ENCODE measurements at places on chromosomes 6 and 20. TPM values are rescaled to one million over a fixed set of nuclear protein-coding genes. Genes with fewer than 3 reads are reported as not detected.

DEFB124 gene
- not detected for polyA plus RNA-seq

DNA sequence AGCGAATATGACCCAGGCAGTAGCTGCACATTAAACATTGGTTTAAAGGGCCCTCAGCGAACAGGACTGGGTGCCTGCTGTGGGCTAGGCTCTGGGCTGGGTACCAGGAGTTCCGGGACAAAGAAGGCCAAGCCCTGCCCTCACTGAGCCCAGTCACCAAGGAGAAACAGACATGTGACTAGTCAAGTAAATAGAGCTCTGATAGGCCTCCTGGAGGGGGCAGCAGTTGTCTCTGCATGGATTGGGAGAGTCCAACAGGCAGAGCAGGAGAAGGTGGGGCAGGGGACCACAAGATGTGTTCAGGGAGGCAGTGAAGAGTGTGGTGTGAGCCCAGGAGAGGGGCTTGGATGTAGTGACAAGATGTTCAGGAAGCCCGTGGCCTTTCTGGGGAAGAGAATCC, 3.1 kb downstream of the HM13 start:
- DNase-seq, result no peak

GRCh38 chr20:58173930-58174707, 54.3 kb downstream of the ANKRD60 start:
- DNase-seq, result no peak

GRCh38 chr20:33836277-33836676, 25.1 kb downstream of the CHMP4B start:
- DNase-seq, result no peak

SIM1 gene
- 27.1 TPM for polyA plus RNA-seq

DNA sequence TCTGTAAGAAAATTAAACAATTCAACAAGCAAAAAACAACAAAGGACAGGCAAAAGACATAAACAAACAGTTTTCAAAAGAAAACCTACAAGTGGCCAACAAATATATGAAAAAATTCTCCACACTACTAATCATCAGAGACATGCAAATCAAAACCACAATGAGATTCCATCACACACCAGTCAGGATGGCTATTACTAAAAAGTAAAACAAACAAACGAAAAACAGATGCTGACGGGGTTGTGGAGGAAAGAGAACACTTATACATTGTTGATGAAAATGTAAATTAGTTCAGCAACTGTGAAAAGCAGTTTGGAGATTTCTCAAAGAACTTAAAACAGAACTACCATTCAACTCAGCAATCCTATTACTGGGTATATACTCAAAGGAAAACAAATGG, 537.6 kb downstream of the HDGFL1 start:
- DNase-seq, result peak; percentile 67

SLC2A10 gene
- polyA plus RNA-seq, result 41.9 TPM

GRCh38 chr20:57930351-57930750, 220.5 kb upstream of the PMEPA1 start:
- no peak for DNase-seq

LPA gene
- not detected for polyA plus RNA-seq

MAP1LC3A gene
- 28.7 TPM for polyA plus RNA-seq

SLC52A3 gene
- polyA plus RNA-seq, result not detected

DNA sequence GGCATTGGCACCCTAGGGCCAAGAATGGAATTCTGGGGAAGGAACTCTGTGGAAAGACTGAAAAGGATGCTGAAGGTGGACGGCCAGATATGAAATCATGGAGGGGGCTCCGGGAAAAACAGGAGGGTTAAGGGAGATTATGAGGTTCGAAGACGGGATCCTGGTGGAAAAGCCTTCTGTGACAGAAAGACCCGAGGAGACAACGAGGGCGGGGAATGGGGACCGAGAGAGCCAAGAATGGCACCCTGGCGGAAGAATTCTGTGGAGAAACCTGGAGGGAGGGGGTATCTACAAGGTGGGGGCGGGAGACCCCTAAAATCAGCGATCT, 426 bp downstream of the TRMT6 start:
- no peak for DNase-seq

NQO2 gene
- polyA plus RNA-seq, result 56.2 TPM

DNA sequence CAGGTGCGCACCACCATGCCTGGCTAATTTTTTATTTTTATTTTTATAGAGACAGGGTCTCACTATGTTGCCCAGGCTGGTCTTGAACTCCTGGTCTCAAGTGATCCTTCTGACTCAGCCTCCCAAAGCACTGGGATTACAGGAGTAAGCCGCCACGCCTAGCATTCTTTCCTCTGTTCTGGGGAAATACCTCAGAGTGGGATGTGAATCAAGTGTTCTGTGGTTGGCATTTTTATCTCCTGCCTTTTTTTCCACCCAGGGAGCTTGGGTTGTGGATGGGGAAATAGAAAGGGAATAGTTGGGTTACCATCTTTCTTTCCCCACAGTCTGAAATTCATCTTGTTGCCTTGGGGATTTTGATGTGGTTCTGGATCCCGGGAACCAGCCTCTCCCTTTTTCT, 24.1 kb downstream of the TFAP2C start:
- DNase-seq, result no peak

DNA sequence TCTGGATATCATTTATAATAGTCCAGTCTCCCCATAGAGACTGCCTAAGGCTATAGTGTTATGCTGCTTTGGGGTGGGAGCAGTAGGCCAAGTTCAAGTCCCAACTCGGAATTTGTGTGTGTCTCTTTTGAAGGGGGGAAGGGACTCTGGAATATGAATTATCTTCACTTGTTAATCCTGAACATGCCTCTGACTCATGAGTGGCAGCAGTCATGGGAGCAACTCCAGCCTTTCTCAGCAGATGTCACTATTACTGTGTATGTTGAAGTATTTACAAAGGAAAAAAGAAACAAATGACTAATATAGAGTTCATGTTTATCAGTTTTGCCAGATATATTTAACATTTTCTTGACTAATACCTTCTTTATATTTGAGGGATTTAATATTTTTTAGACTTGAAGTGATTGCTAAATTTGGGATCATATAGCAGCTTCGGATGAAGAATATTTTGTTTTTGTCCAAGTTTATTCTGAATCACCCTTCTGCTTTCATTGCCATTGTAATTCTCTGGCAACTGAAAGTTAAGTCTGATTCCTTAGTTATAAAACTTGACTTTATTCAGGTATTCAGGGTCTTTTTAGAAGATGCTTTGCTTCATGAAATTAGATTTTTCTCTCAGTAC, 23.4 kb downstream of the FAM217A start:
- peak; percentile 44 for DNase-seq

DNA sequence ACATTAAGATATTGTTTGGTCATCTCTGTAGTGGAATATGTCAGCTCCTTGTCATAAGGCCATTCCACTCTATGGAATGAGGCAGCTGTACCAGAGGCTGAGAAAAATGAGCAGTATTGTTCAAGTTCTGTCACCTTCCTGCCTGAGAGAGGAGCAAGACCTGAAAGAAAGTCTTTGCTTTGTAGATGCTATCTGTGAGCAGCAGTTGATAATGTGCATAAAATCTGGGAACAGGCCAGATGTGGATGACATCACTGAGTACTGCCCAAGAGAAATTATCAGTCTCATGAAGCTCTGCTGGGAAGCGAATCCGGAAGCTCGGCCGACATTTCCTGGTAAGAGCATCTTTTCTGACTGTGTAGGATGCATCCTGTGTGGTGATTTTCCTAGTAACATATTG, 16.8 kb downstream of the RIPK1 start:
- DNase-seq, result no peak

DNA sequence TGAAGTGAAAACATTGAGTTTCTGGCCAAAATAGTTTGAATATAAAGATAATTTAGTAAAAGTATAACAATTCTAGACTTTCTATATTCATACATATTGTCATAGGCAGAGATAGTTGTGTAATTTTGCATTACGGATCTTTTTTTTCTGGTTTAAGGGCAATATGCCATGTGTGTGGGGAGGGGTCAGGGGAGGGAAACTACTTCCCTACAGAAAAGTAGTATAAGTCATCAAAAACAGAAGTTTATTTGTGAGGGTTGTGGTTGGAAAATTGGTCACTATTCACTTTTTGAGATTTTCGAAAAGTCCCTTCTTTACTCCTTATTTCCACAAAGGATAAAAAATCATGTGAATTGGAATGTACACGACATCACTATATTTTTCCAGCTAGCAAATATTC, 288.2 kb upstream of the PREP start:
- no peak for DNase-seq

NAPB gene
- polyA plus RNA-seq, result 3.8 TPM

GRCh38 chr6:159761129-159761872, 544 bp upstream of the ACAT2 start:
- DNase-seq, result no peak

DNA sequence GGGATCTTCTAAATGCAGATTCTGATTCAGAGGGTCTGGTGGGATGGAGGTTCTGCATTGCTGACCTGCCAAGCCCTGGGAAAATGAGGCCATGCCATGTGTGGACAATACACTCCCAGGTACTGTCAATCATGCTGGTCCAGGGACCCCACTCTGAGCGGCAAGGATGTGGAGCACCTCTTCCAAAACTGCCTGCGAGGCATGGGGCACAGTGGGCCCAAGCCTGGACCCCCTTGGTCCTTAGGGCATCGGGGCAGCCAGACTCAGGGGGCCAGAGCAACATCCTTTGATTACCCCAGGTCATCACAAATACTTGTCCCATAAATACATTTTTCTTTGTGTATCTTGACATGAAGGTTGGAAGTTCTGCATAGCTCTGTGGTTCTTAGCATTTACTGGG, 76.8 kb upstream of the NXT1 start:
- DNase-seq, result no peak

DNA sequence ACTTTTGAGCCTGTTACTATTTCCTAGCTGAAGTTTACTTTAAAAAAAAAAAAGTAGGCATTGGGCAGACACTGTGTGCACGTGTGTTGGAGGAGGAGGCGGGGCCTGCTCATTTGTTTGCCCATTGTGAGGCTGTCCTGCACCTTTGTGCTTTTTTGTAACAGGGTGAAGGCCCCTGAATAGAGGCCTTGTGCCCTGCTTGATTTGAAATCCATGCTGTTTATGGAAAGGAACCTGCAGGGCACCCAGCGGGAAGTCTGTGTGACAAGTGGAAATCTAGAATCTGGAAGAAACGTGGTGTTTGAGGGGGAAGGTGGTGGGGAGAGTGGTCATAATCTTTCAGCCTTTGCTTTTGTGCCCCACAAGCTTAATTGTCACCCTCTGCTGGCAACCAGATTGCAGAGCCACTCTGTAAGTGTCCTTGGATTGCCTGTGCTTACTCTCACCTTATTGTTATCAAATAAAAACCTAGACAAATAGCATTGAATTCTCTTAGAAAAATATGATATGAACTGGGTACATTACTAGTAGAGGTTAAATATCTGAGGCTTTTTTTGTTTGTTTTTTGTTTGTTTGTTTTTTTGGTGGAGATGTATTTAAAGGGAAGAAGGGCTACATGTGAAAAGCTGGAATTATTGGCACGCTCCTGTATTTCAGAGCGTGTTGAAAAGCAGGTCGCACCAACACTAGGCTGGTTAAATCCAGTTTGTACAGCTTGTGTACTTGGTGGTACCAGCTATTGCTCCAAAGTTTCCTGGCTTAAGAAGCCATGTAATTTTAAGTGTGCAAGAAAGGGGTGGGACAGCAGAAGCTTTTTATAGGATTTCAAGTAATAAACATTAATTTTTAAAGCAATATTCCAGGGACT, 156.3 kb downstream of the ARID1B start:
- DNase-seq, result no peak

C20orf141 gene
- polyA plus RNA-seq, result 0.12 TPM

DNA sequence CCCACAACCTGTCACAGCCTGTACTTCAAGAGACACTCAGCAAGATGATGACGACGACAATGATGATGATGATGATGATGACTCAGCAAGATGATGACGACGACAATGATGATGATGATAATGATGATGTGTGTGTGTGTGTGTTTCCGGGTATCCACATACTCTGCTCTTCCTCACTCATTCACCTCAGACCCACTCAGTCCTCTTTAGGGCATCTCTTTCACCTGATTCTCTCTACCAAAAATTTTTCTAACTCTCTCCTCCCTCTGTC, 1.2 kb upstream of the EIF6 start:
- no peak for DNase-seq

OR2H2 gene
- polyA plus RNA-seq, result not detected

DNA sequence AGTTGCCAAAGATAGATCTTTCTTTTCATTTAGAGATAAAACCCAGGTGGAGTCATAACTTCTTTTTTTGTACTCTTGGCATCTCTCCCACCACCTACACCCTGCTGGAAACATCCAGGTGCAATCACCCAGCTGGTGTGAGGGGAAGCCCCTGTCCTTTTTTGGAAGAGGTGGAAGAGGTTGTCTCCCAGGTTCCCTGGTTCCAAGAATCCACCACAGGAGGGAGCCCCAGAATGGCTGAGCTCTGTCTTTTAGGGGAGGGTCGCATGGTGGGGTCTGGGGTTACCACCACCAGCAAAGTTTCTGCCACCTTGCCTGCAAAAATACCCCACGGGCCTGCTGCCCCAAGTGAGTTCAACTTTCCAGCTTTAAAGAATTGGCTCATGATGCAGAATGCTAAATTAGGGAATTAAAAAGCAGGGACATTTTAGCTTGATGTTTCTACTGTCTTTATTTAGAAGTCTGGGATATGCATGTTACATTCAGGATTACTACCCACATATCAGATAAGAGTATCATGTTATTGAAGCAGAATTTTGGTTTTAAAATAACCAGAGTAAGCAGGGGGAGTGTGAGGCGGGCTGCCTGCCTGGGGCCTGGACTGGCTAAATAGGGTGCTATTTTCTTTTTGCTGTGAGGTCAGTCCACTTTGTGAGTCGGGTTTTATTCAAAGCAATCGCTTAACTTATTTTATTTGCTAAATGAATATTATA, 11.0 kb downstream of the SMOC2 start:
- no peak for DNase-seq

GRCh38 chr6:167779129-167779992, 47.4 kb upstream of the AFDN start:
- no peak for DNase-seq

COL9A1 gene
- polyA plus RNA-seq, result not detected
